ENCODE measurements at places on chromosomes 13 and 19.

DNA sequence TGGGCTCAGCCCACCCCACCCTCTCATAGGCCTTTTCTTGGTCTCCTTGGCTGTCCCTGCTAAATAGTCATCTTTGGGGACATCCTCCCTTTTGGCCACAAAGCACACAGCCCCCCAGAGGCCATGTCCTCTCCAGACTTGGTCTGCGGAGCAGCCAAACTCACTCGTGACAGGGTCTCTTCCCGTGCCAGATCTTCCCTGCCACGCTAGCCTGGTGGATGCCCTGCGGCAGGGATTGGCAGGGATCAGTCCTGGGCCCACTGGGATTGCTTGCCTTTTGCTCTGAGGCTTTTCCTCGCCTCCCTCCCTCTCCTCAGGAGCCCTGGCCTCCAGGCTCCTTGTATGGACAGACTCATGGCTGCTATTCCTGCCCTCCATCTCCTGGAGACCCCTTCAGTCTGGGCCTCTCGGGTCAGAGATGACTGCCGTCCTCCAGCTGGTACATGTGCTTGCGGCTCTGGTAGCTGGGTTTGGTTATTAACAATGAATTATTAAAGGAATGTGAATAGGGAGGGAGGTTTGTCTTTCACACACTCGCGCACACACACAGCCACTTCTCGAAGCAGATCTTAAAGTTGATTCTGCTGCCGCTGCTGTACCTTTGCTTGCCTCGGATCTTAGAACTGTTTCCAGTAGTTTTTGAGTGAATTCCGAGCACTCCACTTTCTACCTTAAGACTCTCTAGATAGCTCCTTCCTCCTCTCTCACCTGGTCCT is 45.1 kb downstream of the NFIX start:
- DNase-seq, result no peak

- DNase-seq, result no peak
Observed at GRCh38 chr13:90713441-90714133, 633.9 kb upstream of the MIR17HG start.

- no peak for DNase-seq
Observed at GRCh38 chr19:55400281-55401087, 7.1 kb downstream of the UBE2S start.

DNA sequence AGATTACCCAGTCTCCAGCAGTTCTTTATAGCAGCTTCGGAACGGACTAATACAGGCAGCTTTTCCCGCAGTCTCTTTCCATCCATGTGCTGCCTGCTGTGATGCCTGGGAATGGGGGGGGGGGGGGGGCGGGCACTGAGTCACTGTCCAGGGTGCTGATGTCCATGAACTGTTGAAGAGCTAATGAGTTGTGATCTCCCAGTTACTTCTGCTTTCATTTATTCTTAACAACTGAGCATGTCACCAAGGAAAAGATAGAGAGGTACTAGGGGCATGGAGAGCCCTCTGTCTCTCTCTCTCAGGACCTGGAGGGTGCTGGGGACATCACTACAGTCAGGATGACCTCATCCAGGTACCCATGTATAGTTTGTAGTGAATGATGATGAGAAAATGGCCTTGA is 20.3 kb upstream of the CEACAM1 start:
- no peak for DNase-seq

- peak; percentile 40 for DNase-seq
Observed at GRCh38 chr19:49533551-49534488, 6.0 kb downstream of the RCN3 start.

All from kidney tubule cell (primary cell).